ENCODE measurements at places on chromosomes 16 and 17.
A peak's percentile ranks its signal among the peaks of the same experiment; 100 is the strongest.

GRCh38 chr17:38743556-38744171 lies 4.5 kb downstream of the PCGF2 start:
- DNase-seq = no peak

DNA sequence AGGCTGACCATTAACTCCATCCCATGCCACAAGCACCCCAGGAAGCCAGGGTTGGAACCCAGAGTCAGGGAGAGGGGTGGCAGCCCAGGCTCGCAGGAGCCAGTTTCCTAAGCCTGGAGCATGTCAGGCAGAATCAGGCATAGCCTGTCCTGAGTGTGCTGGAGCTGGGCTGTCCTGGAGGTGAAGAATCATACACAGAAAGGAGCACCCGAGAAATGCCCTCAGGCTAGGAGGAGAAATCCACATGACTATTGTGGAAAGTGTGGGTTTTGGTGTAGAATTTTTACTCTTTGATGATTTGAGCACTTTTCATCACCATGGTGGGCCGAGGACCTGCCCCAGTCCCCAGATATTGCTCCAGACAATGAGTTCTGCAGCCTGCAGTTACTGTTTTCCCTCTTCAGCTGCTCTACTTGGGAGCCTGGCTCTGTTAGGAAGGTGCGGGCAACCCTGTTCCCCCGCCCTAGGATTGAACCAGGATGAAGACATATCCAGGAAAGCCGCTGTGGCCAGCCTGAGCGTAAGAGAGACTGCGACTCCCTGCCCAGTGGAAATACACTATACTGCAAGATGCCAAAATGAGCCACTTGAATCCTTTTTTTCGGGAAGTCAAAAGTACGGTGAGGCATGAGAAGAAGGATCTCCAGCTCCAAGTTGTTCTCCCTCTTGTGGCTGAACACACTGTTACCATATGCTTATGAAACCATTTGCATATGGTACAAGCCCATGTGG lies 29.0 kb upstream of the HEATR6 start:
- no peak for DNase-seq

- no peak for DNase-seq
Measured at GRCh38 chr17:81991684-81992305, 14.4 kb downstream of the ASPSCR1 start.

GRCh38 chr16:31868691-31869167 lies 4.9 kb upstream of the ZNF267 start:
- DNase-seq = peak; percentile 61

DNA sequence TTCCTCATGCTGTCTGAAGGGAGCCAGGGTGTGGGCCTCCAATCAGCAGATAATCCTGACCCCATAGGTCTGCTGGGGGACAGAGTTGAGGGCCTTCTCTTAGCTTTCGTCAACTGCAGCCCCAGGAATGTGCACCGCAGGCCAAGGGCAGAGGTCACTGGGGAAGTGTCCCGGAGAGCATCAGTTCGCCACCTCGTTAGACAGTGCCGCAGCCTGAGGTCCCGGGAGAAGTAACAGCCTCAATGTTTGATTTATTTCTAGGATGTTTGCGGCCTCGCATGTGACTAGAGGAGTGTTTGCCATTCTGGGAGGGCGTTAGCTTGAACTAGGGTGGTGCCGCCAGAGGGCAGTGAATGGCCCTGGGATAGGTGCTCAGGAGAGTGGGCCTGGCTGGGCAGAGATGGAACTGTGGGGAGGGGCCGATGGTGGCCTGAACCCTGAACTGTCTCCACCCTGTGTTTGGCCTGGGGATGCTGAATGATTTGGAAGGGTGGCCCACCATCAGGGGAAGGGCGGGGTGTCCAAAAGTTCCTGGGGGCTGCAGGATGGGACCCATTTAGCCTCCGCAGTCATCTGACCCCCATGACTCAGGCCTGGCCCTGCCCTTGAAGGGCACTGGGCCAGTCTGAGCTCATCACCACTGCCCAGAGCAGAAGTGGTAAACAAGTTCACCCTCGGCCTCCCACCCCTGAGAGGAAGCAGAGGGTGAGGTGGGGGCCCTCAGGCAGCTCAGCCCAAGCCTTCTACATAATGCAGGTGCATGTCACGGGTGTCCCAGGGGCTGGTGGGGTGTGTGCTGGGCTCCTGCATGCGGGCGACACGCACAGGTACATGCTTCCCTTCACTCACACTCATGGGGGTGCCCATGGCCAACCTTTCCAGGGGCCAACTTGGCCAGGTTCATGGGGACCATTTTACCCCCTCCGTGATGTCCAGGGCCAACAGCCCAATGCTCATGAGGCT lies 12.4 kb upstream of the TAC4 start:
- DNase-seq = no peak

- DNase-seq = no peak
Measured at GRCh38 chr16:57413301-57413730, 8.7 kb downstream of the CCL17 start.

DNA sequence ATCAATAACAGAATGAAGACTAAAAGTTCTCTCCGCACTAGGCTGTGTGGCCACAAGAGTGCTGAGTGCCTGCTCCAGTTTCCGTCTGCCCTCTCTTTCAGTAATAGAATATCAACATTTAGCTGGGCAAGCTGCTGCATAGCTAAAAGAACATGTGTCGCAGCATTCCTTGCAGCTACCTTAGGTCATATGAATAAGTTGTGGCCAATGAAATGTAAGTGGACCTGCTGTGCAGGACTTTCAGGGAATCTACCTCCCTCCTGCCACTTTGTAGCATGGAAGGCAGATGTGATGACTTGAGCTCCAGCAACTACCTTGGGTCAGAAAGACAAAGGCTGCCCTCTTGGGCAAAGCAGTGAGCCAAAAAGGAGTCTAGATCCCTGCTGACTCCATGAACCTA lies 25.4 kb downstream of the SLC39A11 start:
- no peak for DNase-seq

GRCh38 chr16:30350134-30350871 lies 4.8 kb downstream of the CD2BP2 start:
- DNase-seq = no peak

Data from right renal pelvis (tissue), 4 donors.